Glutamatergic neuron (in vitro differentiated cells): ENCODE measurements at places on chromosomes 11 and 22. TPM values are rescaled to one million over a fixed set of nuclear protein-coding genes. Genes with fewer than 3 reads are reported as not detected.

Gene OR52B4
- not detected for total RNA-seq

Gene CDPF1
- 6.9 TPM for total RNA-seq

Gene TCN2
- total RNA-seq: 4.1 TPM

Gene MUC2
- not detected for total RNA-seq

Gene CHRM1
- not detected for total RNA-seq

Gene ROBO4
- not detected for total RNA-seq

Gene SPATA19
- total RNA-seq: not detected

Gene APOBEC3B
- not detected for total RNA-seq

- DNase-seq: no peak
Observed at GRCh38 chr11:117826832-117827231, 2.3 kb upstream of the FXYD2 start.

DNA sequence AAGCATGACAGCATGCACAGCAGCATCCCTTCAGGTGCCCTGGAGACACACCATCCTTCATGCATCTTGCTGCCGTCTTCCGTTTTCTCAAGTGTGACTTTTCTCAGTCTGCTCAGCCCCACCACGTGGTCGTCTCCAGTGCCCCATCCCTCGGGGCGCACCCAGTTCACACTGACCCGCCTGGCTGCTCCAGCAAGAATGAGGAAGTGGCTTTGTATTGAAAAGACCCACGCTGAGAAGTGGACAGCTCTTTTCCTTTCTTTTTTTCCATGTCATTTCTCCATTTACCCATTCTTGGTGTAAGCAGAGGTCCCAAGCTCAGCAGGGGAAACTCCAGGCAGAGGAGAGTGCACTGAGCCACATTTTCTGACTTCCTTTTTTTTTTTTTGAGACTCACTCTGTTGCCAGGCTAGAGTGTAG, 14.5 kb downstream of the SERPINH1 start:
- DNase-seq: no peak

DNA sequence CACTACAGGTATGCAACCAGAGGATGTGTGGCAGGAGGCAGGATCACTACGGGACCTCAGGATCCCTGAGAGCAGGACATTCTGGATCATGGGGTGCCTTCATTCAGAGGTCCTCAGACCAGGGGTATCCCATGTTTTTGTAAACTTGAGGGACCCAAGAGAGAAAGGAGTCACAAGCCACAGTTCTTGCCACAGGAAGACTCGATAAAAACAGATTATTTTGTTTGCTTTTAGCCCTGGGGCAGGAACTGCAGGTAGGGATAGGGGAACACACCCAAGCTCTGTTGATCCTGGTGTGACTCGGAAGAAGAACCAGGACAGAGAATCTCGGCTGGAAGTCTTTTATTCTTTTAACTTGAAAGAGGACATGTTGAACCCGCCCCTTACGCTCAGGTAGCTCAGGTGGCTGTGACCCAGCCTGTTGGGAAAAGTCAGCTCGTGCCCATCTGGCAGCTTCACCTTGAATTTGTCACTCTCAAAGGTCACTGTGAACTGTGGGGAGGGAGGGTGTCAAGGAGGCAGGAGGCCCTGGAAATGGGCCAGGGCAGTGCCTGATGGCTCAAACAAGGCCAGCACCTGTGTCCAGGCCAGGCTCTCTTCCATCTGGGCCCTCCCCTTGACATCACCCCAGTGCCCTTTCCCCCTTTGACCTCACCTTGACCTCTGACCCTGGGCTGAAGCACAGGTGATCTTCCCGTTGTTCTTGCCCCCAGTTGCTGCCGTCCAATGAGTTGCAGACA, 9.8 kb downstream of the LGALS2 start:
- no peak for DNase-seq

- DNase-seq: no peak
Observed at GRCh38 chr11:126602349-126602940, 247.0 kb downstream of the ST3GAL4 start.

DNA sequence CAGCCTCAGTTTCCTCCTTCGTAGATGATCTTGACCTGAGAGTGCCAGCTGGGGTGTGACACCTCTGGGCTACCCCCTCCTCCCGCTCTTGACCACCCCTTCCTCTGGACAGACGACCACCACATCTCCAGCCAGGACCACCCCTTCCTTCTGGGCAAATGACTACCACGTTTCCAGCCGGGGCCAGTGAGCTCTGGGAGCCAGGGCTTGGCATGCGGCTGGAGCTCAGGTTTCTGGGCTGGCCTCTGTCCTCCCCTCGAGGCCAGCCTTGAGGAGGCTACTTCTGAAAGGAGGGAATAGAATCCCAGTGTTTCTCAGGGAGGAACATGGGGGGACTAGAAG, 120.9 kb downstream of the KCNQ1OT1 start:
- DNase-seq: no peak

- DNase-seq: no peak
Observed at GRCh38 chr11:61983419-61983818, 16.0 kb upstream of the FTH1 start.

DNA sequence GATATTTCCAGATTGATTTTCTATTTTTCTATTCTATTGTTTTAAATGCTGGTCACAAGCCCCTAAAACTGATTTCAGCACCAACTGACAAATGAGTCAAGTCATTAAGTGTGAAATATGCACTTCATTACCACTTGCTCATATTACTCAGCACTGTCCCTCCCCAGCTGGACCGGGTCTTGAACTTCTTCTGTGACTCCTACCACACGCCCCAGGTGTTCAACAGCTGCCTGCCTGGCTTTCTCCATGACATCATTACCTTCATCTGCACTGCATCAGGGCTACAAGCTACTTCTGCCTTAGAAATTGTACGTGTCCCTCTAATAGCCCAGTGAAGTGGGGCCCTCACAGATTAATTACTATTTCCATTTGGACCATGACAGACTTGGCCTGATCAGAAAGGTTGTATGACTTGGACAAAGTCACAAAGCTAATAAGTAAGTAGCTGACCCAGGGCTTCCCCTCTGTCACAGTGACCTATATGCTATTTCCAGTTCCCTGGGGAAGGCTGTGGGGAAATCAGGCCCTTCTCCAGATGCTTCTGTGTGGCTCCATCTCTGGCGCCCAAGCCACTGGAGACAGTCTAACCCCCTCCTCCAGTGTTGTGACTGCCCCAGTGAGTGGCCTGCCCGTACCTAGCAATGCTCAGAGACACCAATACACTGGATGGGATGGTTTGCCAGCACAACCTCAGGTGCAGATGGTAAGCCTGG, 18.1 kb downstream of the TBC1D10A start:
- DNase-seq: no peak

DNA sequence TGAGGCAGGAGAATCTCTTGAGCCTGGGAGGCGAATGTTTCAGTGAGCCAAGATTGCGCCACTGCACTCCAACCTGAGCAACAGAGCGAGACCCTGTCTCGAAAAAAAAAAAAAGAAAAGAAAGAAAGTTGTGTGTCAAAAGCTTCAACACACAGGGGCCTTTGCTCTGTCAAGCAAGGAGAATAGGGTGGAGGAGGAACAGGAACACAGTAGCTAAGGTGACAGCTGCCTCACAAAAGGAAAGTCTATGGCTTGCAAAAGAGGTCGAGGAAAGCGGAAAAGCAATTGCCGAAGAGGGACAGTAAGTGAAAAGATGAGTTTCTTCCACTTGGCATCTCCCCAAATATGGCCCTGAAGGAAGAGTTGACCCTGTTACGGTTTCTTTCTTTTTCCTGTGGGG, 26.5 kb upstream of the TMA7B start:
- DNase-seq: no peak

DNA sequence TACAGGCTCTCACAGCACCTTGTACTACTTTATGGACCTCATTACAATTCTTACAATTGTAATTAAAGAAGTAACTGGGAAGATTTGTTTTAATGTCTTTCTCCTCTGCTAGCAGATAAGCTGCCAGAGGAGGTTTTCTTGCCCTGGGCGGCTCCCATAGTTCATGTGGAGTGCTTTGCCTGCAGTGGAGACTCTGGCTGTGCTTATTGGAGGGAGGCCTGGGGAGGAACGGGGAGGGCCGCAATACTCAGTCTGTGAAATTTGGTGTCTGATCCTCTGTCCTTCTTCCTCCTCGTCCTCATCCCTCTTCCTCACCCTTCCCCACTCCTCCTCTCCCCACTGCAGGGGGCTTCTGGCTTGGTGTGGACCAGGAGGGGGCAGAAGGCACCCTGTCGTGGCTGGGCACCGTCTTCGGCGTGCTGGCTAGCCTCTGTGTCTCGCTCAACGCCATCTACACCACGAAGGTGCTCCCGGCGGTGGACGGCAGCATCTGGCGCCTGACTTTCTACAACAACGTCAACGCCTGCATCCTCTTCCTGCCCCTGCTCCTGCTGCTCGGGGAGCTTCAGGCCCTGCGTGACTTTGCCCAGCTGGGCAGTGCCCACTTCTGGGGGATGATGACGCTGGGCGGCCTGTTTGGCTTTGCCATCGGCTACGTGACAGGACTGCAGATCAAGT, 5.6 kb downstream of the SLC35C1 start:
- no peak for DNase-seq

- DNase-seq: no peak
Observed at GRCh38 chr11:121067453-121067852, 33.6 kb upstream of the TECTA start.

DNA sequence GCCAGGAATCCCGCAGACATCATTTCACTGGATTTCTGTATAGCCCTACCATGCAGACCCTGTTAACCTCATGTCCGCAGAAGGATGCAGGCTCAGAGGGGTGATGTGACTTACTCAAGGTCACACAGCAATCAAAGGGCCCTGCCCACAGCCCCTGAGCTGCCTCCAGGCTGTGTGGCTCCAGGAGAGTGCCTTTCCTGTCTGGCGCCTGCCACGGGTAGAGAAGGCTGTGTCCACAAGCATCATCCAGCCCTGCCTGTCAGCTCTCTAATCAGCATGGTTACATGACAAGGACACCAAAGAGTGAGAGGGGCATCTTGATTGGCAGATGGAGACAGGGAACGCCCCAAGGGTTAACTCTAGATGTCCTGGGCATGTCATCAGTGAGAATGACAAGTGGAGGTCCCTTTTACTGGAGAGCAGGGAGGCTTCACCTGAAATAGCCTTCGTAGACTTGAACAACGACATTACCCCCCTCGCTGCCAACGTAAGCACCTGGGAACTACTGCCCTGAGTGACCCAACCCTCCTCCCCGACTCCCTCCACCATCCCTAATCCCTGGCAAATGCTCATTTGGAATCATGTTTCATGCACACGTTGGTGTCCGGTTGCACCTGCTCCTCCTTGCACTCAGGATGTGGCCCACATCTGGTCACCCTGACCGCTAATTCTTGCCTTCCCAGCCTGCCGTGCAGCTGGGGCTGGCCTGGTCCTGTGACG, 6.9 kb downstream of the FGF19 start:
- DNase-seq: no peak

- peak; percentile 94 for DNase-seq
Observed at GRCh38 chr22:43088984-43089717, at the start of gene TTLL1. TSS of gene TTLL1 (minus strand) at chr22:43089391. CDS start at chr22:43075586, 13,805 bp downstream.

DNA sequence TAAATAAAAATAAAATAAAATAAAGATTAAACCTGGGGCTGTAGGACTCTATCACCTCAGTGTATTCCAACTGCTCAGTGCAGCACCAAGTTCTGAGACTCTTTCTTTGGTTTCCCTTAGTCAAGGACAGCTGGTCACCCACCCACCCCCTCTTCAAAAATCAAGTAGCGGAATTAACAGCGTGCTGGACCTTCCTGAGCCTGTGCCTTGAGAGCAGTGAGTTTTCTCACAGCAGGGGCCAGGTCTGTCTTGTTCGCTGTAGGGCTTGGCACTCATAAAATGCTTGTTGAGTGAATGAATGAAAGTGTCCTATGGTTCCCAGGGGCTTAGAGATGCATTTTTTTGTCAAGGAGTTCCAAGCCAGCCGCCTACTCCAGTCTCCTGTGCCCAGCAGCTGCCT, 2.9 kb upstream of the ALX4 start:
- no peak for DNase-seq

DNA sequence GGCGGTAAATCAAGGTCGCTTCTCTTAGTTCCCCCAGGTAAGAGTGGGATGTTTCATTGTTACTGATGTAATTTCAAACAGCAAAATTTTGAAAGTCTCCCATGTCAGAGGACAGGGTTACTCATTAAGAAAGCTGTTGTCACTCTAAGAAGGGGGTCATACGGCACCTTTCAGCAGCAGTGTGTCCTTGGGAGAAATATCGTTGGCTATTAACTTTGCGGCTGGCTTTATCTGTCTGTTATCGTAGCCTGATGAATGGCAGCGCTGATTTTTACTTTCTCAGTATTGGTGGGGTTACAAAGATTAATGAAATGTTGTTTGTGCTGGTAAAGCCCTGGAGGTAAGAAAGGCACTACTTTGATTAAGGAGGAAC, 27.5 kb upstream of the FBXO3 start:
- DNase-seq: no peak

- no peak for DNase-seq
Observed at GRCh38 chr11:116109228-116109627, 605.0 kb upstream of the CADM1 start.

- DNase-seq: no peak
Observed at GRCh38 chr11:101003468-101003867, 126.1 kb downstream of the PGR start.

DNA sequence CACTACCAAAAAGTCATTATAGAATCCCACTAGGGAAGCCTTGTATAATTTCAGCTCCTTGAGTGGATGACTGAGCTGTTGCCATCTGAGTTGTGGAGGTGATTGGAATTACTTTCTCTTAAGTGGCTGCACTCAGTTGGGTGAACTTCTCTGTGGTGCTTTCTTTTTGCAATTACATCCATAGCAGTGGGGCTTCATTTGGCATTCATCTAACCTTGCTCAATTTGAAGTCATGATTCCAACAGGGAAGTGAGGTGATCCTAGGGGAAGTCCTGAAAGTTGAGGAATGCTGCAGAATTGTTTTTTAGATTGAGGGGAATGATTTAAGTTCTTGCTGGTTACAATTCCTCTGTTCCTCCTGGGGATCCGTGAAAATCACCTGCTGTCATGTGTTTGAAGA, 39.6 kb downstream of the ARHGAP42 start:
- no peak for DNase-seq

GRCh38 chr11:46235777-46236688, 41.4 kb upstream of the CREB3L1 start:
- no peak for DNase-seq

GRCh38 chr11:56636861-56637260, 5.4 kb downstream of the OR5AP2 start:
- no peak for DNase-seq

- no peak for DNase-seq
Observed at GRCh38 chr22:50190182-50190940, 4.6 kb downstream of the TRABD start.
